ENCODE measurements at places on chromosomes 12 and 14. TPM values are rescaled to one million over a fixed set of nuclear protein-coding genes. Genes with fewer than 3 reads are reported as not detected.

DNA sequence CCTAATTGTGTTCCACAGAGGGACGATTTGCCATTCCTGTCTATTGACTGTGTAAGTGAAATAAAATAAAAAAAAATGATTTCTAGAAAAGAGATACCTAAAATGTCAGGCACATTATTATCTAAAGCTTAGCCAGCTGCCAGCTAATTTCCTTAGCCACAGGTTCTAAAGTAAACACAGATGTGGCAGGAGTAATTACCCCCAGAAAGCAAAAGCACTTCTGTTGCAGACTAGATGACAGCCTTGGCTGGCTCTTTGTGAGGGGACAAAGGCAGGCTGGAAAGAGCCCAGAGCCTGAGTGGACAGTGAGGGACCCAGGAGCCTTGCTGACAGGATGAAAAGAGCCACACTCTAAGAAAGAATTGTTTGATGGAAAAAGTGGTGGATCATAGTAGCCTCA, 418.1 kb downstream of the LRIG3 start:
- no peak for DNase-seq

The KRT79 gene
- total RNA-seq: not detected

The PTPRQ gene
- total RNA-seq: 0.08 TPM

The ASCL1 gene
- total RNA-seq: not detected

DNA sequence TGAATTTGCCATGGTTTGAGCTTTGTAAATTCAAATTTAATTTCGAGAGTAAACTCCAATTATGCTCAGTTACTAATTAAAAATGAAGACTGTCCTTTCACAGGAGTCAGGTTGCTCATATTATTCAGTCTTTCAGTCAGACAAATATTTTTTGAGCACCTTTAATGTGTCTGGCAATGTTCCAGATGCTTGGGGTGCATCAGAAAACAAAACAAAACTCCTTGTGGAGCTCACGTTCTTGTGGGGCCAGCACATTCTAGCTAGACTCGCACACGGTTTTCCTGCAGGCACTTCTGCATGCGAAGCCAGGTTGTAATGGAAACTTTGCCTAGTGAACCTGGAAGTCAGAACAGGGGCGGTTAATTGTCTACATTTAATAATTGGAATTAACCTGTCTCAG, 64.0 kb upstream of the ATF1 start:
- DNase-seq: no peak

The ADGRD1 gene
- 109 TPM for total RNA-seq

The AQP2 gene
- not detected for total RNA-seq

DNA sequence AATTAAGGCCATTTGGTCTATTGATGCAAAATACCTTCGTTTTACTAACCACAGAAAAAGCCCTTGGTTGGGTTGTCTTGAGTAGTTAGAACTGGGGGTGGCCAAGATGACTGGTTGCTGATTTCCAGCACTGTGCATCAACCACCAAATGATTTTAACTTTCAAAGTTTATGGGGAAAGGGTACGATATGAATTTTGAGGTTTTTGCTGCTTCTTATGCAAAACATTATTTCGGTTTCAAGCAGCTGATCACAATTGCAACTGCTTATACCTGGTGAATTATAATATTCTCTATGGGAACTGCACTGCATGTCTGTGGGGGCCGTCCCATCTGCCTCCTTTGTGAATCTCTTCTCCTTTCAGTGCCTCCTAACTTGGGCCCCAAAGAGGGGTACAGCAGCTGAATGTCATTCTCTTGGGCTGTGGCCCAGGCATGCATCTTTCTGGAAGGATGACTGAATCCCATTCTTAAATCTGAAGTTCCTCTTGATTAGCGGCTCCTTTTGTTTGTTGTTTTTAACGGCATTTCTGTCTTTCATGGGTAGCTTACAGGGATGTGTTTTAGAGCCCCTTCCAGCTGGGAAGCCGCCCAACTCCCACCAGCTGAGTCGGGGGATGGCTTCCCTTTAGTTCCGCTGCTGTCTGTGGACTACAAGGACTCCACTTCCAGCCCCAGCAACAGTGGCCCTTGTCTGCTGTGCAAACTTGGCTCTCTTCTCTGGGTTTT, 479.8 kb downstream of the ZFP36L1 start:
- DNase-seq: no peak

DNA sequence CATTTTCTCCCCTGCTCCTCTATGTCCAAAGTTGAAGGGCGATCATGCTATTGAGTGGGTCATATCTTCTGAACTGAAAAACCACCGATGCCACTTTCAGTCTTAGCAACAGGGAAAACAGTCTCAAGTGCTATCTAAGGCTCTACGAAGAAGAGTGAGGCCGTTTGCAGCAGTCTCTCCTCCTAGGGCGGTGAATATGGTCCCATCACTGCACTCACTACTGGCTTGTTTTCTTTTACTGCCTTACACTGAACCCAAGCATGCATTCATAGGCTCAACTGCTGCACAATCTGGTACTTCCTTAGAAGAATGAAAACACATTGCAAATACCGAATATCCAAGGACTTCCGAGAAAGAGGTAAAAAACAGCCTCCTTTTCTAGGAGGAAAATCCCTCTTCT, 92.1 kb downstream of the DNAH10 start:
- DNase-seq: no peak

GRCh38 chr14:38755036-38755435, 348.0 kb downstream of the SEC23A start:
- no peak for DNase-seq

The TAS2R7 gene
- total RNA-seq: not detected

GRCh38 chr12:85058339-85058738, 22.2 kb downstream of the LRRIQ1 start:
- no peak for DNase-seq

- no peak for DNase-seq
Measured at GRCh38 chr14:28709571-28710305, 56.8 kb upstream of the FOXG1 start.

DNA sequence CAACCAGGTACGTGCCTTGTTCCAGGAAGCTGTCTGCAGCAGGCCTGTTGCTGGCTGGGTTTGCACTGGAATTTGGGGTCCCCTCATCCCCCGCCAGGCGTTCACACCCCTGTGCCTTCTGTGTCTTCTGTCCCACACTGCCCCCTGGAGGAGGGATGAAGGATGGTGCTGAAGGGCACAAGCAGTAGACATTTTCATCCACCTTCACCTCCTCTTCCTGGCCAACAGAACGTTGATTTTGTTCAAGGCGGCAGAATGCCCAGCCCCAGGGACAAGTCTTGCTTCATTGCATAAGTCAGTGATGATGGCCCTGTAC, 122.1 kb downstream of the CALM1 start:
- DNase-seq: no peak

Measured in heart left ventricle (tissue), 16 donors.